NCI-H1092 treated with DMSO at 0.1 percent for 48 hours (cell line): ENCODE measurements at places on chromosomes 7 and 10.

DNA sequence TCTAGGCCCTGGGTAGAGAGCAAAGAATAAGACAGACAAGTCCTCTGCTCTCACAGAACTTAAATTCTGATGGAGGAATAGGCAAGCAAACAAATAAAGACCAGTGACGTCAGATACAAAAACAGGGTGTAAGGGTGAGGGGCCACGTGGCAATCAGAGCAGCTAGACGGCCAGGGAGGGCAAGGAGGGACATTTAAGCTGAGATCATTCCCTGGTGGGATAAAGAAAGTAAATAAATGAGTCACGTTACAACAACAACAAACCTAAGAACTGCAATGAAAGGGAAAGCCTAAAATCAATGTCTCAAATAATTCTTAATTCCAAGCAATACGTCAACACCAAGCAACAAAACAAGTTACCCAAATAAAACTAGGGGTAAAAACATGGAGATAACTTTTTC, 21.8 kb downstream of the STN1 start:
- no peak for DNase-seq

- no peak for DNase-seq
Observed at GRCh38 chr10:119084896-119085295, 4.3 kb upstream of the EIF3A start.

- no peak for DNase-seq
Observed at GRCh38 chr7:101554584-101555268, 74.4 kb downstream of the MYL10 start.

- peak; percentile 30 for DNase-seq
Observed at GRCh38 chr10:95430231-95430951, 130.8 kb downstream of the SORBS1 start.

DNA sequence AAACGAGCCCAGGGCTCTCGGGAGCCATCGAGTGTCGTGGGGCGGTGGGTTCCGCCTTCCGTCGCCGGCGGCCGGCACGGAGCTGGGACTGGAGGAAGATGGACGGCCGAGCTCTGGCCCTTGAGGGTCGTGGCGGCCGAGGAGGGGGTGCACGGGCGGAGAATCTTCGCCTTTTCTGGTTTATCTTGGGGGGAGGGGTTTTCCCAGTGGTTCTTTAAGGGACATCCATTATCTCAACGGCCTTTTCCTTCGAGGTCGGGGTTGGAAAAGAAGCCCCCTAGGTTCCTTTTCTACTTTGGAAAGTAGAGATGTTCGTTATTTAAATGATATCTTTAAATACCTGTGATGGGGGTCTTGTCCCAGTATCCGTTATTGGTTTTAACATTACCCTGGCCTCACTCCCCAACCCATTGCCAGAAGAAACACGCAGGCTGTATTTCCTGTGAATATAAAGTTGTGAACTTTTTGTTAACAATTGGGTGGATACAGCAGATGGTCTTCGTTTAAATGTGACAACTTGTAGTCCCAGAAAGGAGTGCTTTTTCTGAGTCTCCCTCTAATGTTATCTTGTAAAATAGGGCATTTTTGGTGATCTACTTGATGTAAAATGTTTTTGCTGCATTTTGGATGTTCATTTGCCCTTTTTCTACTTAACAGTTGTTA, 765 bp downstream of the CCAR1 start:
- DNase-seq, result no peak

GRCh38 chr10:124739986-124740368, 4.2 kb downstream of the FAM53B start:
- DNase-seq, result no peak

DNA sequence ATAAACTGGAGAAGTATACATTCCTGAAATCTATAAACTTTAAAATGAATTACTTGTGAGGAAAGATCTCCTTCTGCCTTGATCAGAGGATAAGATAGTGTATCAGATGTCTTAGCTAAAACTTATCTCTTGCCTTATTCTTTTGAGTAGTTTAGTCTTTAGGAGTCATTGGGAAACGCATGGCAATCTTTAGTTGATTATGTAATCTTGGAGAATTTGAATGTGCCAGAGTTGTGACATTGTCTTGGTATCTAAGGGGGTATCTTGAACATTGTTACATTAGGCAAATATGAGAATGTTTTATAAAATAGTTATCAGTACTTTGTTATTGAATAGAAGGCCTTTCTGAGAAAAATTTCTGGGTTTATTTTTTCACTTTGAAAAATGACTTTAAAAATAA, 61.6 kb upstream of the ADRA2A start:
- DNase-seq, result no peak

DNA sequence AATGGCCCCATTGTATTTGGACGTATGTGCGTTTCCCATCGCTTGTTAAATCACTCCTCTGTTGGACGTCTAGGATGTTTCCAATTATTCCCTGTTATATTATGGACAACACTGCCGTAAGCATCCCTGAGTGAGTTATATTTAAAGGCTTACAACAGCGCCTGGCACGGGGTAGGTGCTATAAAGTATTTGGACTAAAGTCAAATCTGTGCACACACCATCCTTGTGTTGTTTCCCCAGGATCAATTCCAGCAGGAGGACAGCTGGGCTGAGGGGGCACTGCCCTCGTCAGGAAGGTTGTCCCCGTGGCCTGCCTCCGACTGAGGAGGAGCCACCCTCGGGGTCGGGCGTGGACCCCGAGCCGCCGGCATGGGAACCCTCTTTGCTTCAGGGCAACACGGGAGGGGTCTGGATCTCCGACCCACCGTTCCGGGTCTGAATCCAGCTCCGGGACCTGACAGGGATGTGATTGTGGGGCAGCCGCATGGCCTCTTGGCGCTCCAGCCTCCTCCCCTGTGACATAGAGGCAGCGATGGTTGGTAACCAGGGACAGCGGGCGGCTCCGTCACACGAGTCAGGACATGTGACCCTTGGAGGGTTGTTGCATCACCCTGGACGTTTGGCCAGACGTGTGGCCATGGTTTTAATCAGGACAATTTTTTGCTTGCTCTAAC, 1.5 kb upstream of the JAKMIP3 start:
- no peak for DNase-seq

- no peak for DNase-seq
Observed at GRCh38 chr7:111027396-111027795, 63.5 kb upstream of the LRRN3 start.

DNA sequence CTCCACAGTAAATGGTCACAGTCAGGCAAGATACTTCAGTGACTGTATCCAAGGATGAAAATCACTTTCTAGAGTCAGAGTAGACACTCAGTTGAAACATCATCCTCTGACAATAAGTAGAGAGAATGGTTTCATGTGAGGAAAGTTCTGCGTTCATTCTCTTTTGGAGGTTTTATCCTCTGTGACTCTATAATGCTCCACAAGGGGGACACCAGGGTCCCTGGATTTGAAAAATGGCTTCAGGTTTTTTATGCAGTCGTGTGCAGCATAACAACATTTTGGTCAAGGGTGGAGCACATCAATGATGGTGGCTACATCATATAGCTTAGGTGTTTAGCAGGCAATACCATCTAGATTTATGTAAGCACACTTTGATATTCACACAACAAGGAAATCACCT, 40.4 kb downstream of the TMEM168 start:
- DNase-seq, result no peak

DNA sequence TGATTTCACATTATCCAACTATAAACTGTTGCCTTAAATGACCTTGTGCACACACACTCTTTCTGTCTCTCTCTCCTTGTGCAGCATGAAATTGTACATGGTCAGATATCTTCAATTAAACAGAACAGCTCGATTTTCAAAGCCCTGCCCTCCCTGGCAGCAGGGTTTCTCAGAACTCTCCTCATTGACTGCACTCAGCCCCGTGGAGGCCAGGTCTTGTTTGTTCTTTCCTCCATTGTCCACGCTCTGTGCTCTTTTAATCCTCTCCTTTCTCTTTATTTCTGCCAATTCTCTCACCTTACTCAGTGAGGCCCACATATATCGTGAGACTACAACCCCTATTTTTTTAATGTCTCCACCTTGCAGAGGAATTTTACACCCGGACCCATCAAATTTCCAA, 175.9 kb upstream of the STK17A start:
- no peak for DNase-seq

DNA sequence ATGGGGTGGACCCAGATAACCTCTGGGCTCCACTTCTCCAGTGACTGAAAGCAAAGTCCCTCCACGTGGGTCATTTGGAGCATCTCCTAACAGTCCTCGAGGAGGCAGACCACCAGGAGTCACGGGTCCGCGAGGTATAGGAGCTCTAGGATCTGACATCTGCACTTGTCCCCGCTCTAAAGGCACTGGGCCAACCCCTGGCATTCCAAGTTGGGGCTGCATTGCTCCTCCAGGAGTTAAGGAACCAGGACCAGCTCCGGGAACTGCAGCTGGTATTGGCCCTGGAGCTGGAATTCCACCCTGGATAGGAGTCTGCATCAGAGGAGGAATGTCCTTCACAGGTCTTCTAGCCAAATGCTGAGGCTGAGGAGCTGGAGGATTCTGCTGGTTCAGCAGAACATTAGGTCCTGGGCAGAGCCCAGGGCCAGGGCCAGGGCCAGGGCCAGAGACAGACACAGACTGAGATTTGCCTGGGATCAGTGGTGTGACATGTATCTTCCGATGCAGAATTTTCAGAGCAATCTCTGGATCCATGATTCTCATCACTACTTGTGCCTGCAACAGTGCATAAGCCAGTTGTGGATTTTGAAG, 827 bp downstream of the CSTF2T start:
- DNase-seq, result no peak

DNA sequence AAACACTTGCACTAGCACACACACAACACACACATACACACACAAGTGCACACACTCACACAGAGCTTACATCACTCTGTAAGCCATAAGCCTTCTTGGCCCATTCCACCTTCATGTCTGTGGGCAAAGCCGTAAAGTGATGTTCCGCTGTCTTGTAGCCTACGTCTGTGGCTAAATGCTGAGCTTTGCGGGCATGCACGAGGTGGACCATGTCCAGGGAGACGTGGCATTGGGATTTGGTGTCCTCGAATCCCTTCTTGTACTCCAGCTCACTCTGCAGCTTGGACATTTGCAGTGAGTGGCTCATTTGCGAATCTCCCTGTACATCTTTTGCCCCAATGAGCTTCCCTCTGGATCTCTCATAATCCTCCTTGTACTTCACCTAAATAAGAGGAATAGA, 42.0 kb downstream of the NRAP start:
- DNase-seq, result no peak

GRCh38 chr7:105719395-105719794, 138.1 kb upstream of the EFCAB10 start:
- no peak for DNase-seq

GRCh38 chr7:47028284-47028683, 553.6 kb downstream of the TNS3 start:
- no peak for DNase-seq

DNA sequence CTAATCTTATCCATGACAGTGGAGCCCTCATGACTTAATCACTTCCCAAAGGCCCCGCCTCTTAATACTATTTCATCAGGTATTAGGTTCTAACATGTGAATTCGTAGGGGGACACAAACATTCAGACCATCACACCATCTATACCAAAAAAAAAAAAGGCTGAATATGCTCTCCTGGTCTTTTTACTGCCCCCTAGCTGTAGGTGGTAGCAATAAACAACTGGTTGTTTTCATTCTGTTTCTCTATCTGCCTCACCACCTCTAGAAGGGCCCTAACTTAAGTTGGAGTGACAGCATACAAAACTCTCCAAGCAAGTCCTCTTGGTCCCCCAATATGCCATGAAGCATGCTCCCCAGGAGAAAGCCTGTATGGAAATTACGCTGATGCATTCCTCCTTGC, 94.1 kb downstream of the GRM8 start:
- no peak for DNase-seq

GRCh38 chr10:12782537-12782936, 219.0 kb downstream of the CCDC3 start:
- no peak for DNase-seq

GRCh38 chr10:124152139-124153022, 59.0 kb upstream of the CHST15 start:
- DNase-seq, result no peak

DNA sequence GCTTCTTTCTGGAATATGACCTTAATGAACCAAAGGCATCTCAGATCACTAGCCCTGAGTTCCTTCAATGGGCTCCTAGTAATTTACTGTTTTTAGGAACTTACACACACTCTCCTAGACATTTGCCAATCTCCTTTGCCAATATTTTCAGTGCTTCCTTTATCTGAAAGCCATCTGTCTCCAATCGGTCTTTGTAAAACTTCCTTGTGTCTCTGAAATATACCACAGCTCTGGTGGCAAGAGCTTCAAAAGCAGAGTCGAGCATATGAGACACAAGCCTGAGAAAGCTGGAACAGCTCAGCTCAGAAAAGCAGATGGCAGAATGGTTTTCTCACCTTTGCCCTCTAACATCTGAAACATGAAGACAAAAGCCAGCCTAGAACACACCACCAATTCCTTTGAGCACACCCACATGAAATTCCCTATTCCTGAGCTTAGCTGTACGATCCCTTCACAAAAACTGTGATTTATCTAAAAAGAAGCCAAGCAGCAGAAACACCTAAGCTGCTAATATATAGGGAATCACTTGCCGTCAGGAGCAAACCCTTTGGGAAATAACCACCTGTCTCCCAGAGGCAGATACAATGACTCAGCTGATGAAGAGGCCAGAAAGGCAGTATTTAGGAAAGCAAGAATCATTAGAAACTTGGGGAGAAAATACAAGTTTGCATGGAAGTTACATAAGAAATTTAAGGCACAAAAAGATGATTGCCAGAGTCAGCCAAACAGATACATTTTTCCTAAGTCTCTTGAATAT, 70.2 kb upstream of the ANK3 start:
- no peak for DNase-seq

GRCh38 chr7:73437091-73437490, 3.5 kb downstream of the FZD9 start:
- no peak for DNase-seq

DNA sequence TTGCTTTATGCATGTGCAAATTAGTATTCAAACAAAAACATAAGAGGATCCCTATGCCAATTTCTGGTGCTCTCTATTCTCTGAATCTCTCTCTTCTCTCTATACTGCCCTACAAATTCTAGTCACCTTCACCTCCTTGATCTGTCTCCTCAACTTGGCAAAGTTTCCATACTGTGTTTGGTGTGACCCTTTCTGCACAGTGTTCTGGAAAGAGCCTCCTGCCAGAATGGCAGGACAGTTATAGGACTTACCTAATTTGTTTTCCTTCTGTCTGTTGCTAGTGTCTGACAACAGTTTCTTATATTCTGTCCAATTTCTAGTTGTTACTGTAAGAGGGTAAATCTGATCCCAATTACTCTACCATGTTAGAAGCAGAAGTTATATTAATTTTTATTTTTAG, 34.3 kb downstream of the MAPK8 start:
- no peak for DNase-seq

DNA sequence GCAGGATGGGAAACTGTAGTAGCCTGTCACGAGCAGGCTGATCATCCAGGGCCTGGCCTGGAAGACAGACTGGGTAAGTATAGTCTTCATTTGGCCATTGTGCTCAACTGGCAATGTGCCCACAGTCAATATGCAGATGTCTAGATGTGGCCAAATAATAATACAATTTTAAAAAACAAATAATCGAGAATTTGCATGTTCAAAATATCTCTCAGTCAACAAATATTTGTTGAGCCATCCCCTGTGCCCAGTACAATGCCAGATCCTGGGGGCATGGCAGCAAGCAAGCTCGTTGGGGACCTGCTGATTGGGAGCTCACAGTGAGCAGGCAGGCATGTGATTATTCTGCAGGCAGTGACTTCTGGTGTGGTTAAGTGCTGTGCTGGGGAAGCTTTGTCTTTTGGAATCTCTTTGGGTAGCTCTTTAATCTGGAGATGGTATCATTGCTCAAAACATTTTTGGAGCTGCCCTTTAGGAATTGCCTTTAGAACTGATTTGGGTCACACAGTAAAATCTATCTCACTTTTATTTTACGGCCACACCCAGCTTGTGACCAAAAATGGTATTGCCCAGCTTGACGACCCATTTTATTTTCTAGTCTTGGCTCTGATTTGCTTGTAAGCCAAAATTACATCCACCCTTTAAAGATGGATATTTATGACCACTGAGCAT, 92.2 kb downstream of the PLCE1 start:
- DNase-seq, result no peak
